Ureter (tissue), 1 donor: ENCODE measurements at places on chromosomes 7 and 10. TPM values are rescaled to one million over a fixed set of nuclear protein-coding genes. Genes with fewer than 3 reads are reported as not detected.

The CH25H gene
- total RNA-seq = 3.6 TPM

The AKR1E2 gene
- total RNA-seq = 10.3 TPM

The FAM221A gene
- total RNA-seq = 25.5 TPM

The WNT8B gene
- 0.99 TPM for total RNA-seq

The SLC26A5 gene
- 6.2 TPM for total RNA-seq

The AS3MT gene
- total RNA-seq = 0.29 TPM

The CDCA7L gene
- total RNA-seq = 12.0 TPM

DNA sequence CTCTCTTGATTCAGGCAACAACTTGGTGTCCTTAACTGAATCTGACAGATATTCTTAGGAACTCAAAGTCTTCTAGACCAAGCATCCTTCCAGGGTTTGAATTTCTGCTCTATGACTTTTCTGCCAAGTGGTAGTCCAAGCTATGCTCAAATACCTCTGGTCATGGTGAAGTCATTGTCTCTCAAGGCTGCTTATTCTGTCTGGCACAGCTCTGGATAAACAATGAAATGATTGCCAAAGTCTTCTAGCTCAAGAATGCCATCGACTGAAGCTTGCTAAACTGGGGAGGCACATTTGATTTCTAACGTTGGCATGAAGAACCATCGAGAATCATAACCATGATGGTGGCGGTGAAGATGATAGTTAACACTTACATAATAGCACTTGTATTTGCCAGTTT, 116.2 kb upstream of the MKX start:
- no peak for DNase-seq

GRCh38 chr7:11077816-11078215, 104.1 kb downstream of the PHF14 start:
- no peak for DNase-seq

- no peak for DNase-seq
Observed at GRCh38 chr7:47497367-47498096, 84.4 kb downstream of the TNS3 start.

- no peak for DNase-seq
Observed at GRCh38 chr10:119449760-119450461, 92.6 kb downstream of the RGS10 start.

- no peak for DNase-seq
Observed at GRCh38 chr10:124917428-124918190, 24.3 kb upstream of the ZRANB1 start.

DNA sequence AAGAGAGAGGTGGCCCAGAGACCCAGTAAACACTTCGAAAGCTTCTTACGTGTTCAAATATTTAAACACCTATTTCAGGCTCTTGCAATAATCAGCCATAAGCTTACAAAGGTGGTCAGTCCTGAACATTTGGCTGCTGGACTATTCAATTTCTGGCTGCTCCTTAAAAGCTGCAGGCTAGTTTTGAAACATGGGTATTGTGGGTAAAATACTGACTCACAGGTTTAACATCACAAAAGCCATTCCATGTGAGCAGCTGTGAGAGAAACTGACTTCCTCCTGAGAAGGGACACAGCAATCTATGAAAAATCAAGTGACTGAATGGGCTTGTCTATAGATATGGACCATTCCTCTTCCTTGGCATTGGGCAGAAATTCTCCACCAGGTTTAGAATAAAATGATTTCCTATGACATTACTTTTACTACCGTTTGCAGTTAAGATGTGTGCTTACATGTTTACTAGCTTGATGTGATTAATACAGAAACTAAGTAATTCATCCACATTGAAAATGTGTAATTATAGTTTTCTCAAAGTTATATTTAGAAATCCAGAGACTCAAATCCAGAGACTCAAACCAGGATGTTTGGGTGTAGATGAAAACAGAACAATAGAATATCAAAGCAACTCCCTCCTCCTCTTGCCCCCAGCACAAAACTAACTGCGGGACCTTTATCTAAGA, 252.3 kb downstream of the GATA3 start:
- no peak for DNase-seq

DNA sequence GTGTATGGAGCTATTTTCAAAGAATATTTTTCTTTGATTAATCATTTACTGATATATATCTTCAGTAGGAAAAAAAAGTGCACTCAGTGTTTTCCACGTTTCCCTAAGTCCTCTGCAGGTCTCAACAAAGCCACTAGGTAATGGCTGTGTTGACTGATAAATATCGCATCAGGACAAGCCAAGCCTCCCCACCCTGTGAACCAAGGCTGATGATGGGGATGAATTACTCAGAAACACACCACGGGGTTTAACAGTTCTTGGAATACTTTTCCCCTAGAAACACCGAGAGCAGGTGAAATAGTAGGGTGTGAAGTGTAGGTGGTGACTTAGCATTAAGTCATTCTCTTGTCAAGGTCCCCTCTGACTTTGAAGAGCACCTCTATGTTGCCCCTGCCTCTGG, 423.5 kb upstream of the IGFBP3 start:
- DNase-seq = peak; percentile 52

DNA sequence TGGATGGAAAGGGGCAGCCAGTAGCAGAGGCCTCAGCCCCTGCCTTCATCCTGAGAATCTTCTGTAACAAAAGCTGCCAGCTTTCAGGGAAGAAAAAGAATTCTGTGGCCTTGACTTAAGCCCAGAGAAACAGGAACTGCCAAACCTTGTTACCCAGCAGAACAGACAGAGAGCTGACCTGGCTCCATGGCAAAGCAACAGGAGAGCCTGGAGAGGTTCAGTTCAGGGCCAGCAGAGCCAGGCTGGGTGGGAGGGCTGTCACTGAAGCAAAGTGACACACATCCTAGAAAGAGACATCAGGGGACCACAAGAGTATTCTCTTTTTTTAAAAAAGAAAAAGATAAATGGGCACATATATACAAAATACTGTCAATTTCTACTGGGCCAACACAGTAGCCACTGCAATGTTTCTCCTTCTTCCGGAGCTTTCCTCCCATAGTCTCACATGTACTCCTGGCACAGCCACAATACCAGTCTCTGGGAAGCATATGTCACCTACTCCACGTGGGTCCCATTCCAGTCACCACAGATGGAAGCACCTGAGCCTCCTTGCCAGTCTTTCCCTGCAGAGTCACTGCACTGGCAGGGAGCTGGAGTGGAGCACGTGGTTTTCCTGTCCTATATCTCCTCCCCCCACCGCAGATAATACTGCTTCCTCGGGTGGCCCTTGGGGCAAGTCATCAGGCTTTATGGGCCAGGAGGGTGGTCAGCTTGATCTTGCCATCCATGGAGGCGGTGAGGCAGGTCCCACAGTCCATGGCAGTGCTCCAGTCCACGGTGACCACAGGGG, 15.2 kb upstream of the CYREN start:
- DNase-seq = no peak

DNA sequence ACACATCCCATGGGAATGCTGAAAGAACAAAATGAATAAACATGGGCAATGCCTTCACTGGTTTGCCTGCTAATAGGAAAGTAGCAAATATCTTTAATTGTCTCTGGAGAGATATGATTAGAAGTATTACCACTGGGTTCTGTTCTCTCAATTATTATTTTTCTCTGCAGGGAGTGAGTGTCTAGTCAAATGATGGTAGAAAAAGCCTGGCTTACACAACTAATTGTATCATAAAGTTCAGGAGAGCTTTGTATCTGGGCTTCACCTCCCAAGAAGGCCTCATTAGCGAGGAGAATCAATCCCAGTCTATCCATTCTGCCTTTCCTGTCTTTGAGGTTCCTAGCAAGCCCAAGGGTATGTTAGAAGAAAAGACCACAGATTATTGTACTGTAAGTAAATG, at the start of gene OR2A14:
OR2A14 (plus strand) TSS at position 301 of the 400 bp plus-strand sequence. CDS start 5,937 bp downstream, outside the sequence.
- DNase-seq = no peak

DNA sequence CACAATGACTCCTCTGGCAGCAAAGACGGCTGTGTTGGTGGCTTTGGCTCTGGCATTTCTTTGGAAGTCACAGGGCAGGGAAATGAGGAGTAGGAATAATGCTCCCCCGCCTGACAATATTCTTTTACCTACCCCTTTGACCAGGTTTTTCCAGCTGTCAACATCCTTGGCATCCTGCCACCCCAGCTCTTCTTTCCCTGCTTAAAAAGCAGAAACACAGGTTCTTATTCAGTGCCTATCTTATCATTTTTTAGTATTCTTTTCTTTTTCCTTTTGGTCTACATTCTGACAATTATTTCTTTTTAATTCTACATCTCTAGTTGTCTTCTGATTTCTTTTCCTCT, 97.7 kb downstream of the CREB5 start:
- no peak for DNase-seq

- DNase-seq = no peak
Observed at GRCh38 chr7:51569581-51569980, 253.0 kb upstream of the COBL start.

- DNase-seq = no peak
Observed at GRCh38 chr10:36725581-36726520, 399.5 kb upstream of the ANKRD30A start.
